ENCODE measurements at places on chromosomes 12 and 14.

GRCh38 chr14:21912367-21912766 is 238.7 kb upstream of the OR4E1 start:
- DNase-seq: no peak

GRCh38 chr14:22112004-22112403 is 438.4 kb upstream of the OR4E1 start:
- DNase-seq: peak; percentile 36

DNA sequence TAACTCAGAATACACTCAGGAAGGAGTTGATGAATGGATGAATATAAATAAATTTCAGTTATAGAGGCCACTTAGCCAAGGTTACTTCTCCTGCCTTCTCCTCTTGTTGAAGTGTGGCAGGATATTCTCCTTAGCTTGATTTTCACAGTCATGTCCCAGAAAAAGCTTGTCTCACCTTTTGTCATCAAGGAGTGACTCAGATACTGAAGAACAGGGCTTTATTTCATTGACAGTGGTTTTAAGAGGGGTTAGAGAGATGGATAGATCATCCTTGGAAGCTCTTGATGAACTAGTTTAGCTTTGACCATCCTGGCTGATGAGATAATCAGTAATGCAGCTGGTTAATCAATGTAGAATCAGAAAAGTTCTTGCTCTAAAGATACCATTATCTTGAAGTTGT is 35.0 kb upstream of the CFAP54 start:
- no peak for DNase-seq

- no peak for DNase-seq
These were observed 6.0 kb downstream of the TGM1 start for GRCh38 chr14:24256960-24257359.

GRCh38 chr12:25051171-25051570 is 102.3 kb upstream of the BCAT1 start:
- no peak for DNase-seq

DNA sequence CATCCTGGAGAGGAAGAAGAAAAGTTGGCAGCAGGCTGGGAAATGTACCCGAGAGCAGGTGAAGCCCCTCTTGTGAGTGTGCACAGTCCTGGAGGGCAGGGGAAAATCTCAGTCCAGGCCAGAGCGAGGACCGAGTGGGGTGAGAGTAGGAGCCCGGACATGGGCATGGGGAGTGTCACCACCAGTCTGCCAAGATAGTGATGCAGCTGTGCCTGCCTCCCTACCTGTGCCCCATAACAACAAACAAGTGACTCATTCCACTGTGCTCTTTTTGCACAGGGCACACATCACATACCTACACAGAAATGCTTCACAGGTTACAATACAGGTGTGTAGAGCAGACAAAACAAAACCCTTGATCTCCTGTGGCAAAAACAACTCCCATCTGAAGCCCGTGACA is 205.9 kb upstream of the PELI2 start:
- no peak for DNase-seq

GRCh38 chr12:26786865-26787514 is 46.0 kb downstream of the ITPR2 start:
- DNase-seq: no peak

DNA sequence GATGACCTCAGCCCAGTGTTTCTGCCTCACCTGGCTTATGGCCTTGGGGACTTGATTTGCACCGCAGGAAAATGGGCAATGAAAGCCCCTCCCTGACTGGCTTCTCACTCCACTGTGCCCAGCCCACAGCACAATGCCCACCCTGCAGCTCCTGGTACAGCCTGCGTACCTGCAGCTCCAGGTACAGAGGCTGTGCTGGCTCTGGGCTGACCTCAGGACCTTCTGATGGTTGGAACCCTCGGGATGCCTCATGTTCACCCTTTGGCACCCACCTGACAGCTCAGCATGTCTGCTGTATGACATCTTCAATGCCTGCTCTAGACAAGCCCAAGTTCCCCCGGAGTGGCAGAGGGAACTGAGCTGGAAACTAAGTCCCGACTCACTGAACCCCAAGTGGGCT is 87.1 kb downstream of the ALG10 start:
- DNase-seq: no peak

- DNase-seq: no peak
These were observed 34.6 kb downstream of the GIT2 start for GRCh38 chr12:109961612-109962011.

DNA sequence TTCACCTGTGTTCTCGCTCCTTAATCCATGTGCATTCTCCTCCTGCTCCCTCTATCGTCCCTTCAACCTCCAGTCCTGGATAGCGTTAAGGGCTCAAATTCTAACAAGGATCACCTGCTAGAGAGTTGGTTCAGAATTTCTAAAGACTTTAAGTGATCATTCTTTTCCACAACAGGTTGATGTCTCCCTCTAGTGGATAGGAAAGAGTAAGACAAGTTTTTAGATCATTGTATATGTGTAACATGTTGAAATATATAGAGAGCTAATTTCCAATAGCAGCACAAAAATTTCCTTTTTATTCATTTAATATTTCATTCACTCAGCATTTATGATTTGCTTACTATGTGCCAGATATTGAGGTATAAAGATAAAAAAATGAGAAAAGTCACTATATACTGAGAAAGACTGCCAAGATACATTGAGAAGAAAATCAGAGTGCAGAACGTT is 9.3 kb upstream of the ESR2 start:
- DNase-seq: no peak

DNA sequence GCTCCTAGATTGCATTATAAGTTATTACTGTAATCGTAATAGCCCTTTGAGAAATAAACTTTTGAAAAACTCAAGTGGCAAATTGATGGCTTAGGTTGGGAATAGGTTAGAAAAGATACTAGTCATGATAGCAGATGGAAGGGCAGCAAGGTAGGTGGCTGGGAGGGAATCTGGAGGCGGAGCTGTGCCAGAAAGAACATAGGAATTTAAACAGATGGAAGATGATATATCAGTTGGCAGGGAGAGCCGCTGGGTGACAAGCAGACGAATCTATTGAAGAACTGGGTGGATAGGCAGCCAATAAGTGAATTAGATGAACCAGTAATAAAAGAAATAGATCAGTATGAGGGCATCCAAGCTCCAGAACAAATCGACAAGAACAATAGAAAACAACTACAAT is 142.1 kb downstream of the CNTN1 start:
- DNase-seq: no peak

DNA sequence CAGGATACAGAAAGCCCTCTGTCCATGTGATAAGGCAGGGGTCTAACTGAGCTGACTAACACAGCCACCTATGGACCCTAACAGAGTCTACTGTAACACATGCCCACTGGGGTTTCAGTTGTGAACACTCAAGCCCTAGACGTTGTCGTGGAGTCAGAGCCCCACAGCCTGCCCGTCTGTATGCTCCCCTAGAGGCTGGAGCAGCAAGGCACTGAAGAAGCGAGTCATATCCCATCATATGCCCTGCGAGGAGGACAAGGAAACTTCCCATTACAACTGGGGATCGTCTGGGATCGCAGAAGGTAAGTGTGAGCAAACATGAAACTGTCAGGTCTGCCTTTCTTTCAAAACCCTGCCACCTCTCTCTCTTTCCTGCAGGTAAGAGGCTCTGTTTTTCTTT is 138.1 kb downstream of the GPR65 start:
- no peak for DNase-seq

DNA sequence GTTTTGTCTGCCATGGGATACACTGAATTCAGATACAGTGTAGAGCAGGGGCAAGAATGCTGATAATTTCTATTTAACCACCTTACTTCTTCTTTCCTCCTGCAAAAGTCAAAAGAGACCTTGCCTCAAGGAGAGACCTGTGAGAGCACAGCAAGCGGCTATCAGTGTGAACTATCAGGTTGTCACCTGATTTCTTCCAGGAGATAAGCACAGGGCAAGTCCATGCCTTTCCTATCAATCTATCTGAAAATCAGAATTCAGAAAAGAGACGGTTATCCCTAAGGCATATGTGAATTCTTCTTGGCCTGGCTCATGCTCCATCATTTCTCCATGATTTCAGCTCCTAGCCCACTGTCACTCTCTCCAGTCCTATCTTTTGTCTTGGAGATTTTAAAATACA is 128.9 kb upstream of the CCND2 start:
- no peak for DNase-seq

DNA sequence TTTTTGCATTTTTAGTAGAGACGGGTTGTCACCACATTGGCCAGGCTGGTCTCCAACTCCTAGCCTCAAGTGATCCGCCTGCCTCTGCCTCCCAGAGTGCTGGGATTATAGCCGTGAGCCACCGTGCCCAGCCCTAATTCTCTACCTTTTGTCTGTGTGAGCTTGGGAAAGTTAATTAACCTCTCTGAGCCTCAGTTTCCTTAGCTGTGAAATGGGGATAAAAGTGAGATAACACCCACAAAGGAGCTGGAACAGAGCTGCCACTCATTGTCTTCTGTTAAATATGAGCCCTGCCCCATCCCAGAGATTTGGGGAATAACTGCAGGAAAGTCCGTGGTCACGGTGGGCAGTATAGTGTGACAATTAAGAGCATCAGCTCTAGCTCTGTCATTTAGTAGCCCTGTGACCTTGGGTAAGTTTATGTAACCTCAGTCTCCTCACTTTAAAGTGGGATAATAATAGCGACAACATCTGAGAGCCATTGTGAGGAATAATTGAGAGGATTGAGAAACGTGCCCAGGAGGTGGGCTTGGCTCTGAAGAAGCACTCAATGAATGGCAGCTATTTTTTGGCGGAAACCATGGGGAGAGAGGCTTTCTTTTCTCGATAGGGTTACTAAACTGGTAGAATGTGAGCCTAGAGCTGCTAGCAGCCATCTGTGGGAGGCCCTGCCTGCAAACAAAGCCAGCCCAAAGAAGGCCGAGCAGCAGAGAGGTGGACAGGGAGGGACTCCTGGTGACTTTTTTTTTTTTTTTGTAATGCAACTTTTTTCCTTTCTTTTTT is 60.8 kb upstream of the MED13L start:
- DNase-seq: no peak

DNA sequence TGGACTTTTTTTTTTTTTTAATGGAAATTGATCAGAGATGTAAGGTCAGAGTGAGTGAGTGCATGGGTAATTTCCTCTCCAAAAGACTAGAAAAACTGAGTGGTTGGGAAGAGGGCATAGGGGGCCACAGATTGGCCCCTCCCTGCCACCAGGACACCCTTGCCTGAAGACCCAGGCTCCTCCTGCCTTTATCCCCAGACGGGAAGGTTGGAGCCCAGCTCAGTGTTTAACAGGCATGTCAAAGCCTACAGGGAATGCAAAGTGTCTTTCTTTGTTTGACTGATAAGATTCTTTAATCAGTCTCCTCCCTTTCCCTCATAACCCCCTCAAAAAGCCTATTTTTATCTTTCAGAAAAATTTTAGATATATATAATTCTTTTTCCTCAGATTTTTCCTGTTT is 50.3 kb downstream of the IRAK3 start:
- DNase-seq: no peak

DNA sequence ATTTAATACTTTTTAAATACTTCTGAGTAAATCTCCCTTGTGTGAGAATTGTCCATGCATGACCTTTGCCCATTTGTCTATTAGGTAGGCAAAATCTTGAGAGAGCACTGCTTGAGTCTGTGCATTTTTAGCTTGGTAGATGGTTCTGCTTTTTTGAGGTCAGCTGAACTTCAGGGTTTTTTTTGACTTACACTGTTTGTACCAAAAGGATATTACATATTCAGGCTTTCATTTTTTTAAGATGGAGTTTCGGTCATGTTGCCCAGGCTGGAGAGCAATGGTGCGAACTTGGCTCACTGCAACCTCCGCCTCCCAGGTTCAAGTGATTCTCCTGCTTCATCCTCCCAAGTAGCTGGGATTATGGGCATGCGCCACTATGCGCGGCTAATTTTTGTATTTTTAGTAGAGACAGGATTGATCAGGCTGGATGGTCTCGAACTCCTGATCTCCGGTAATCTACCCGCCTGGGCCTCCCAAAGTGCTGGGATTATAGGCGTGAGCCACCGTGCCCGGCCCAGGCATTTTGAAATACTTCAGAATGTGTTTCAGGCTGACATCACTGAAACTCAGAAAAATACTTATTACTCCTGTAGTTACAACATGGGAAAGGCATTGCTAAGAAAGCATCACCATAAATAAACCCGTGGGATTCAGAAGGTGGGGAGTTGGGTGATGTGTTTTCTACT is 11.1 kb downstream of the RASSF3 start:
- no peak for DNase-seq

DNA sequence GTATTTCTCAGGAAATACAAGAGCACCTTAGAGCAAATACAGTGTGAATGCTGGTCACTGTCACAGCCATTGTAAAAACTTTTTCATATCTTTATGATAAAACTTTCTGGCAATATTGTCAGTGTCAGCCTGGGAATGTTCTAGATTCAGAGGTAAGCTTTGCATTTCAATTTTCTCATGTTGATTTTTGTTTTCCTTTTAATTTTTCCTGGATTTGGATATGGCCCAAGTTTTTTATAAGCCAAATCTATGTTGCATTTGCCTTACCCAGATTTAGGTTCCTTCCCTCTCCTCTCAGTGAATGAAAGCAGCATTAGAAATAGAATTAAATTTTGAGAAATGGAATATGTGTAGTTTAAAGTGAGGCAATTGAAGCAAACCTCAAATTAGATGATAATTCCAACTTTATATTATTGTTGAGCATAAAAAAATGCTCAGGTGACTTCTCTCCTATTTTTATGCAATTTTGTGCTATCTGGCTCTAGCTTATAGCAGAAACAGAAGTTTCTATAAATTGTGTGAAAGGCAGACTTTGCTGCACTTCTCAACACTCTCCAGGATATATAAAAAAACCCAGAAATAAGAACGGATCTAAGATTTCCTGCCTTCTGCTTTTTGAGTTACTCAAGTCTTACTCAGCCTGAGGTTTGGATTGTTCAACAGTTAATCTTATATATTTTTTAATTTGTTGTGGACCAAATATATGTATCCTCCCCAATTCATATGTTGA is 368.2 kb upstream of the PRICKLE1 start:
- DNase-seq: no peak
